ENCODE measurements at places on chromosomes 7 and 10.

DNA sequence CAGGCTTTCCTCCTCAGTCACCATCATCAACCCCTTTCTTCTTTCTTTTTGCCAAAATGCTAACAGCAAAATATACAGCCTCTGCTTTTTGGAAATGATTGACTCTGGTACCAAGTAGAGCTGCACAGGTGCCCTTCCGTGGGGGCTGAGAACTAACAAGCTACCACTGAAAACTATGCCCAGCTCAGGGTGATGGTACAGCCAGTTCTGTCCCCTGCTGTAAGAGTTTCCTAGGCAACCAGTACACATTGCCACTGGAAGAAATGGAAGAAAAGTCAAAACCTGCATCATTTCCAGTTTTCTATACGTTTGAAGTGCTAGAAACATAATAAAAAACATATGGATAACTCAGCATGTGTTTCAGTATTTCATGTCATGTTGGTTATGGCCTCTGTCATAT lies 297.5 kb downstream of the PRKG1 start:
- DNase-seq = no peak

GRCh38 chr7:106037489-106038176 lies 74.5 kb downstream of the SYPL1 start:
- no peak for DNase-seq

DNA sequence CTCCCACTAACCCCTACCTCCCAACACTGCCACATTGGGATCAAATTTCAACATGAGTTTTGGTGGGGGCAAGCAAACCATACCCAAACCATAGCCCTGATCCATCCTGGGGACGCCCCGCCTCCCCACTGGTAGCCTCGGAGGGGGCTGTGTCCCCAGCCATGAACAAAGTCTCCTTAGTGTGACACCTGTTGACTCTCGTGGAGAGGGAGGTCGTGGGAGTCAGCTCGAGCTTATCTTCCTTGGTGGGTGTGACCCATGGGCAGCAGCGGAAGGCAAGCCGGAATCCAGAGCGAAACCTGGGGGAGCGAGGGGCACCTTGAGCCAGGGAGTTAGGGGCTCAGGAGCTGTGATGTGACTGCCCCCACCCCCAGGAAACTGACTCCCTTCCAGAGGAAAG lies 11.9 kb downstream of the TACR2 start:
- no peak for DNase-seq

DNA sequence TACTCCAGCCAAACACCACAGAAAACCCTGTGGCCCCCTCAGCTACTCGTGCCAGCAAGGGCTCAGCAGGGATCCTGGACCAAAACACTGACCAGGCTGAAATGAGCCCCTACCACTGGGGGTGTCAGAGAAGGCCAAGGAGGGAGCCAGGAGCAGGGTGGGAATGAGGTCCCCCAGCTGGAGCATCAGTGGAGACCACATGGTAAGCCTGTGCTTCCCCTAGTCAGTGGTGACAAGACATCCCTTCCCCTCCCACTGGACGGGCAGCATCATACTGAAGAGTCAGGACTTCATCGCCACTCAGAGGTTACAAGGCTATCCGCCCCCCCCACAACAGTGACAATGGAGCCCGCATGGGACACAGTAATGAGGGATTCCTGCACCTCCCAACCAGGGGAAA lies 99.6 kb downstream of the LHPP start:
- no peak for DNase-seq

GRCh38 chr10:110337906-110338305 lies 33.2 kb upstream of the SMNDC1 start:
- DNase-seq = no peak

DNA sequence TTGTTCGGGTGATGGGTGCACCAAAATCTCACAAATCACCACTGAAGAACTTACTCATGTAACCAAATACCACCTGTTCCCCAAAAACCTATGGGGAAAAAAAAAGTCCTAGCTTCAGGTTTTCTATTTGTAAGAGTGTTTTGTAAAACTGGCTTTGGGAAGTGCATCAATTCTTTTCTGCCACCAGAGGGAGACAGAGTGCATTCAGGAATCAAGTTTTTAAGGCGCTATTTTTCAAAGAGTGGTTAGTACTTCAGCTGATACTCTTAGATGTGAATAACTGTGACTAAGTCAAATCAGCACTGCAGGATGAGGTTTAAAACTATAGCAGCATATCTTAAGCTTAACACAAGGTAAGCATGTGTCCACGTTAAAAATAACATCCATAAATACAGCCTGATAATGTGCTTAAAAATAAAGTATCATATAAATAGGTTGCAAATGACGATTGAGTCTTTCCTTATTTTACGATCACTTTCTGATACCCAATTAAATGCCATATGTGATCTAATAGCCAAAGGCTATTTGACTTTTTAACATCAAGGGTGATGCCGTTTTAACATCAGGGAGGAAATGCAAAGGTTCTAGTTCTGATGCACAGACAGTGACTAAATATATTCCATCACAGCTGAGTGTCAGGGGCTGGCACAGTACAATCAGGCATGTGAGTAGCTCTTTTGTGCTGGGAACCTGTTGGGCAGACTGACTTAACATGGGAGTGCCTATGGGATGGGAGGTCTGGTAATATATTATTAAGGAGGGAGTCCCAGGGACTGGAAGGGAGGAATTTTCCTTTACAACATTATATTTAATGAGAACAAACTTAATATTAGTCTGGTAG lies 10.6 kb upstream of the LYZL2 start:
- DNase-seq = no peak

DNA sequence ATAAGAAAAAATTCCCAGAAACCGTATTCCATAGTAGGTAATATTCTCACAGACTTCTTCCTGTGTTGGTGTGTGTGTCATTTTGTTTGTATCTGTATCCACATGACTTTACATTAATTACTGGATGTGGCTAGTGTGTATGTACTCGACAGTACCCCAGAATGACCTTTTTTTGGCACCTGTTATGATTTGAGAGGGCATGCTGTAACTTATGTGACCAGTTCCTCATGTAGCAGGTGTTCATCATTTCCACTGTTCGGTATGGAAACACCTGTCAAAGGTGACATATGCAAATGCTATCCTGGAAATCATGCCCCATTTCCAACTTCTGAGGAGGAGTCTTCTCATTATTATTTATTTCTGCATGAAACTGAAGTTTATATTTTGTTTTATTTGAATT lies 89.3 kb downstream of the ZMYND11 start:
- no peak for DNase-seq

GRCh38 chr10:29026802-29027580 lies 261.9 kb upstream of the LYZL1 start:
- DNase-seq = no peak

DNA sequence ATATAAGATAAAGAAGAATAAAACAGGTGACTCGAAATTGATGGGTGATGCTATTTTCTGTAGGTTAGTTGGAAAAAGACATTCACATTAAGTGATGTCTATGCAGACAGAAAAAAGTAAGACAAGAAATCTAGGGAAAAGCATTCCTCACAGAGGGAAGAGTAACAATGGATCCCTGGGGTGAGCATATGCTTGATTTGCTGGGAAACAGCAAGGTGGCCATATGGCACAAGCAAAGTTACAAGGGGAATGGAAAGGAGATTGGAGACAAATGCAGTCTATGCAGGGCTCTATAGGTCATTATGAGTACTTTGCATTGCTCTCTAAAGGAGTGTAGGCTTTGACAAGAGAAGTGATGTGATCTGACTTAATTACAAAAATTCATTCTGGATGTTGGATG lies 90.9 kb upstream of the ZNF804B start:
- no peak for DNase-seq

DNA sequence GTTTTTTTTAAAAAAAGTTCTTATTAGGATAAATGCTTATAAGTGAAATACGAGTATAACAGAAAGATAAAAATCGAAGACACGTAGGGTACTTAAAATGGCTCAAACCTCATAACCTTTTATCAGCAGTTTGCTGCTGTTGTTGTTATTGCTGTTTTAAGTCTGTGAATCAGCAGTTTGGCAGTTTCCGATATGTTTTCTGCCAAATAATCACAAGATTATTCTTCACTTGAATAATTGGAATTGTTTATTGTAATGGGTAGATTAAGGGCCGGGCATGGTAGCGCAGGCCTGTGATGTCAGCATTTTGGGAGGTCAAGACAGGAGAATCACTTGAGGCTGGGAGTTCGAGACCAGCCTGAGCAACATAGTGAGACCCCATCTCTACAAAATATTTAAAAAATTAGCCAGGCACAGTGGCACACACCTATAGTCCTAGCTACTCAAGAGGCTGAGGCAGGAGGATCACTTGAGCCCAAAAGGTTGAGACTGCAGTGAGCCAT lies 177.6 kb downstream of the VTI1A start:
- DNase-seq = no peak

DNA sequence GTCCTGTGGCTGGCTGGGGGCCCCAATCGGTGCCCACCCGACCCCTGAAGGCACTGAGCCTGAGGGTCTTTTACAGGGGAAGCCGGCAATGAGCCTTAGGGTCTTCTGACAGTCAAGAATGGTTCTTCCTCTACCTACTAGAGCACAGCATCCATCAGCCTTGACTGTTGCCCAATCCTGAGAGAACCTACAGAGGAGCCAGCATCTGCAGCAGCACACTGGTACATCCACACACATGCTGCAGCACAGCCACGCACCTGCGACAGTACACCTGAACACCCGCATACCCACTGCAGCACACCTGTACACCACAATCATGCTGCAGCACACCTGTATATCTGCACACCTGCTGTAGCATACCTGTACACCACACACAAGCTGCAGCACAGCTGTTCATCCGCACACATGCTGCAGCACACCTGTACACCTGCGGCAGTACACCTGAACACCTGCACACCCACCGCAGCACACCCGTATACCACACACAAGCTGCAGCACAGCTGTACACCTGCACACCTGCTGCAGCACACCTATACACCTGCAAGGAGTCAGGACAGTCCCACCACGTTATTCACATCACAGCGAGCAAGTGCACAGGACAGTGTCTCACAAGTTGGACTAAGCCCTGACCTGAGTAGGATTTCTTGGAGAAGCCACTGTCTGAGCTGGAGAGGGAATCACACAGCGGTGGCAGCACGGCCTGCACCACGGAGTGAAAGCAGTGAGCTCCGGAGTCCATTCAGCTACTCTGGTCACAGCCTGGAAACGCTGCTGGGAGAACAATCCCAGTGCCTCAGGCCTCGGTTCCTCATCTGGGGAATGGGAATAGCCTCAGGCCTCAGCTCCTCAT lies 56.4 kb downstream of the VIPR2 start:
- DNase-seq = no peak

DNA sequence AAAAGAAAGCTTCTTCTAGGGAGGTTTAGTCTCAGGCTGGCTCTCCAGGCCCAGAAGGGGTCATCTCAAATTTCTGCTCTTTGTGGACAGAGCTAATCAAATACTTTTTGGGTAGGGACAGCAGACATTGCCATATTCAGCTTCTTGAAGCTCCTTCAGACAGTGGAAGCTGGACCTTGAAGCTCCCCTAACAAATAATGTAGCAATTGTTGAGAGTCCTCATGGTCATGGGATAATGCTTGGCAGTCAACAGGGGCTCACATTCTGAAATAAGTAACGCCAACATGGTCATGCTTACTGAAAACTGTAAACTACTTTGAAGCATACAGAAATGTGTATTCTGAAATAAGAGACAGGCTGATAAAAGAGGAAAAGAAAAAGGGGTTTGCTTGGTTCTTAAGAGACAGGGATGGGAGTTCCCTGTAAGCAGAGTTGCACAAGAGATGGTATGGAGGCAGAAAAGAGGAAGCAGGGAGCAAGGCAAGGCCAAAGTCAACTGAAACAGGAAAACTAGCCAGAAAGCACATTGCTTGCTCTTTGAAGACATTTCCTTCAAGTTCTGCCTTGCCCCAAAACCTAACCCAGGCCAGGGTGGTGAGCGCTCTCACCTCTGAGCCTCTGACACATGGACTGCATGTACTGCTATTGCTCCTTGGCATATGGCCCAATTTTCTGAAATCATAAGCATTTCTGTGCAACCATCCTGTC lies 53.1 kb upstream of the KMT2E start:
- no peak for DNase-seq

GRCh38 chr10:70733051-70733450 lies 52.1 kb downstream of the TBATA start:
- no peak for DNase-seq

DNA sequence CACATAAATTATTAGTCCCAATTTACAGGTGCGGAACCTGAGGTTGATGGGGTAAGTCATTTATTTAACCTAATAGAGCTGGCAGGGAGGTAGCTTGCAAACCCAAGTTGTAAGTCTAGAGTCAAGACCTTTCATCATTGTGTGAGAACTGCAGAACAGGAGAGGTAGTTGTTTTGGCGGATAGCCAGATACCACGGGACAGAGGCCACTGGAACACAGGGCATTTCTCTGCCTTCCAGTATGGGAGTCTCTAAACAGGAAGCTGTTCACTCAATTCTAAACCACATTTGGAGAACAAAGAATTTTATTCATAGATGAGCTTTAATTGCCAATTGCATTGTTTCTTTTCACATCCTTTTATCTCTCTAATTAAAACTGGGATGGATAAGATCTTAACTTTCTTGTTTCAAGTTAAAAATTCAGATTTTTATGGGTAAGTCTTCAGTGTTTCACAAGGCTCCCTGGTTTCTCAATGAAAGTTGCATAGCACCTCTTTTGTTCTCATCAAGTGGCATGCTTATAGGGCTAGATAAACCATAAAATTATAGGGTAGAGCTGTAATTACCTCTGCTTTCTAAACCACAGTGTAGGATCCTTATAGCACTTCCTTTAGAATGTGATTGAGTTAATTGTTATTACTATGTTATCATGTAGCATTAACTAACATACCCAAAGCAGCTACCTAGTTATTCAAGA lies 489.0 kb downstream of the GATA3 start:
- DNase-seq = no peak

DNA sequence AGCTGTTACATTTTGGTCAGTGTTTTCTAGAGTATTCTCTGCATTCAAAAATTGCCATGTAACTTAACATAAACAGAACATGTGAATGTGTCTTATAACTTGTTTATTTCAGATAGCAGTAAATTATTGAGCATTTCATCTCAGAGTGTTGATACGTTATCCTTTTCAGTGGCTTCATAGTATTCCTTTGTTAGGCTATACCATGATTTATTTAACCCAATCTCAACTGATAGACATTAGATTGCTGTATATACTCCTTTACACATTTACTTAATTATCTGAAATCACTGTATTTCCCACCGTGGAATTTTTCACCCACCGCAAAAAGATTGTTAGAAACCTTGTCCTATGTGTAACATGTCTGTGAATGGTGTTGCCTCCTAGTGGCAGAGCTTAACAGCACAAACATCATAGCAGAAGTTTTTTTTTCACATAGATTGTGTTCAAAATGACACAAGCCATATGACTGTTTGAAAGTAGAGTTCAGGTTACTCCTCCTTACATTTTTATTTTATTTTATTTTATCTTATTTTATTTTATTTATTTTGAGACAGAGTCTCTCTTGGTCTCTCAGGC lies 21.4 kb downstream of the SLF2 start:
- DNase-seq = no peak

DNA sequence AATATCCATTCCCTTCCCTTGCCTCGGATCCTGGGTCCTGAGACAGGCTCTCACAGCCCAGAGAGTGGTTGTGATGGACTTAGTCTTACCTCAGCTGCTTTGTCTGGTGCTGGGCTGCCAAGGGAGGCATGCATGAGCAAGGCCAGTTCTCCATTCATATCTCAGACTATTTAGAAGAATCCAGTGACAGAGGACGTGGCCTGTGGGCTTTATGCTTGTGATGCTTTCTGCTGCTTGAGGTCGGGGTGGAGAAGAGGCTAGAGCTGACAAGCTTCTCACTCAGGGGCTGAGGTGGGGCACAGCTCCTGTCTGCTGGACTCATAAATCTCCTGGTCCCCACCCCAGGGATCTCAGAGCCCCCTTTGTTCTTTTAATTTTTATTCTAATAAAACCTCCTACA lies 66.8 kb downstream of the DNAJC12 start:
- DNase-seq = no peak

GRCh38 chr7:98826811-98827231 lies 43.0 kb downstream of the TMEM130 start:
- no peak for DNase-seq
